ENCODE measurements at places on chromosomes 16 and 17.

DNA sequence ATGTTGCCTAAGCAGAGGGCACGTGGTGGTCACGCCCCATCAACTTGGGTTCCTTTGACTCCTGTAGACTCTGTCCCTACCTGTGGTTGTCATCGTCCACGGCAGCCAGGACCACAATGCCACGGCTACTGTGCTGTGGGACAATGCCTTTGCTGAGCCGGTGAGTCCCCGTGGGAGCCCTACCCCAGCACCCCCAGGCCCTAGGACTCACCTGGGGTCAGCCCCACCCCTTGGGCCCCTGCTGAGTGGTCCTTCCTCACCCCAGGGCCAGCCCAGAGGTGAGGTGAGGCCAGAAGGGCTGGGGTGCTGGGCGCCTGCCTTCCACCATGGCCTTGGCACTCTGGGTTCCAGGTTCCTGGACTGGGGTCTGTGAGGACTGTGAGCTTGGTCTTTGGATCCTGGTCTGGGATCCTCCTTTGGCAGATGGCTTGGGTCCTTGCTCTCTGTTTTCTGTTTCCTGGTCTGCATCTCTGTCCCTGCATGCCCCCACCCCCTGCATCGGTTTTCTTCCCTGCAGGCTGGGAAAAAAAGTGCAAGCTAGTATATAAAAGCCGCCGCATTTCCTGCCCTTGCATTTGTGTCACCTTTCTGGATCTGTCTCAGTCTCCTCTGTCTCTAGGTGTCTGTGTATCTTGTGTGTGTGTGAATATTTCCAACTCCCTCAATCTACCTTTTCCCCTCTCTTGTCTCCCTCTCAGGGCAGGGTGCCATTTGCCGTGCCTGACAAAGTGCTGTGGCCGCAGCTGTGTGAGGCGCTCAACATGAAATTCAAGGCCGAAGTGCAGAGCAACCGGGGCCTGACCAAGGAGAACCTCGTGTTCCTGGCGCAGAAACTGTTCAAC is 17.5 kb downstream of the STAT5A start:
- DNase-seq = no peak

GRCh38 chr17:2613089-2613808 is 19.8 kb downstream of the PAFAH1B1 start:
- no peak for DNase-seq

GRCh38 chr16:73408716-73409115 is 360.8 kb upstream of the ZFHX3 start:
- no peak for DNase-seq

DNA sequence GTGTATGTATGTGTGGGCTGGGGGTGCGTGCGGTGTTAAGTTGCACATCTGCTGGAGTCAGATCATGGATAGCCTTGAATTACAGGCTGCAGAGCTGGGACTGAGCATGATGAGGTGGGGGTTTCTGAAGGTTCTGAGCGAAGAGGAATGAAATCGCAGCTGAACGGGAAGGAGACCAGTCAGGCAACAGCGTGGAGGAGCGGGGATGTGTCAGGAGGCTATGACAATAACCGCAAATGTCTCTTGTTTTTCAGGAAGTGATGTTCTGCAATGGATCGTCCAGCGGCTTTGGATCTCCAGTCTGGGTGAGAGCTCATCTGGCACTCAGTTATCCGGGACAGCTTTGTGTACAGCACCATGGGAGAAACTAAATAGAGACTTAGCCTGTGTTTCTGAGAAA is 20.9 kb downstream of the RGS9 start:
- DNase-seq = no peak

GRCh38 chr16:85327731-85328675 is 215.7 kb upstream of the CIBAR2 start:
- no peak for DNase-seq

GRCh38 chr17:8087075-8087951 is at the start of gene ALOX12B:
Gene ALOX12B, minus strand, starts transcription at chr17:8087716. Its CDS starts 274 bp downstream, at chr17:8087442.
- DNase-seq = no peak

DNA sequence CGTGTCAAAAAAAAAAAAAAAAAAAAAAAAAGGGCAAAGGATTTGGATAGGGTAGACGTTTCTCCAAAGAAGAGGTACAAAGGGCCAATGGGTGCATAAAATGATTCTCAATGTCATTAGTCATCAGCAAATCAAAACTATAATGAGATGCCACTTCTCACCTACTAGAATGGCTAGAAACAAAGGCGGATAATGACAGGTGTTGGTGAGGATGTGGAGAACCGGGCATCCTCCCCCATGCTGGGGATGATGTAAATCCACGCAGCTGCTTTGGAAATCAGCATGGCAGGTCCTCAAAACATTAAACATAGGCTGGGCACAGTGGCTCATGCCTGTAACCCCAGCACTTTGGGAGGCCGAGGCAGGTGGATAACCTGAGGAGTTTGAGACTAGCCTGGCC is 9.4 kb downstream of the ITGAX start:
- DNase-seq = no peak

GRCh38 chr17:16472539-16472938 is 19.5 kb downstream of the LRRC75A start:
- DNase-seq = no peak

GRCh38 chr17:74525465-74525725 is 5.9 kb downstream of the CD300LB start:
- no peak for DNase-seq

- DNase-seq = no peak
Observed at GRCh38 chr17:76833034-76833644, 35.1 kb upstream of the MGAT5B start.

DNA sequence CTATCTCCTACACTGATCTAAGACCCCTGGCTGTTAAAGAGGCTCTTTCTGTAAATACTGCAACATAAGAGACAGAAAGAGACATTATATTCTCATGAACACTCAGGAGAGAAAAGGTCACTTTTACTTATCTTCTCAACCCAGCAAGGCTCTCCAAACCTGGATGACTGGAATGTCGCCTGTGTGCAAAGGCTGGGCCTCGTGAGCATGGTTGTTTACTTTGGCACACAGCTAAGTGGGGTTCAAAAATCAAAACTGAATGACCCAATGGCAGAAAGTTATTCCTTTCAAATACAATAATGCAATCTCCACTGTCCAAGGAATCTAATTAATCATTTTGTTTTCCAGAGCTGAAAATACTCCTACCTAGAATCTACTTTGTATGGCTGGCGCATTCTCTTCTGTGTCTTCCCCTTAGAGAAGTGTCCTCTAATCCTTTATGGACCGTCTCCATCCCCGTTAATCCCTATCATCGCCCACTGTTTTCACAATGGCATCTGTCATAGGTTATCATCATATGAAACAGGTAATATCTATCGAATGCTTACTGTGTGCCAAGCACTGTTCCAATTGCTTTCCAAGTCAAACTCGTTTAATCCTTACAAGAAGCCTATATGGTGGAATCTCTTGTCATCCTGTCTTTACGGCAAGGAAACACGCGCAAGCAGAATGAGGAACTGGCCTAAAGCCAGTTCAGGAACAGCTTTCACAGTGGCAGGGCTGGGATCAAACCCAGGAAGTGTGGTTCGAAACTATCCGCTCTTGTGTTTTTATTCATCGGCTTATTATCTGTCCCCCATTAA is 1.3 kb downstream of the SLX4 start:
- DNase-seq = no peak

- DNase-seq = no peak
Observed at GRCh38 chr16:48609652-48610029, 339 bp downstream of the N4BP1 start.

DNA sequence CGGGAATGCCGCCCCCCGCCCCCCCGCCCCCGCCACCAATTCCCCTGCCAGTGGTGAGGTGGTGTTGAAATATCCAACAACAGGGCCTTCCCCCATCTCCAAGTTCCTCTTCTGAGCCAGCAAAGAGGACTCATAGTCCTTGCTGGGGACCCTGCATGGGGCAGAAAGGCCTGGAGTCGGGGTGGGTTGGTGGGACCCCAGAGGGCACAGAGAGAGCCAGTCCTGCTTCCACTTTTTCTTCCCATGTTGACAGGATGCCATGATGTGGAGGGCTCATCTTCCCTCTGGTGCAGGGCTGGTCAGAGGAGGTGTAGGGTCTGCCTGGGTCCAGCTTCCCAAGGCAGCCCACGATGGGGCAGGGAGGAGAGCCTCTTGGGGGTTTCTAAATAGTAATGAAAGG is 49.0 kb upstream of the PIK3R6 start:
- no peak for DNase-seq

GRCh38 chr17:42101513-42102292 is 3.4 kb upstream of the ZNF385C start:
- DNase-seq = peak; percentile 41

DNA sequence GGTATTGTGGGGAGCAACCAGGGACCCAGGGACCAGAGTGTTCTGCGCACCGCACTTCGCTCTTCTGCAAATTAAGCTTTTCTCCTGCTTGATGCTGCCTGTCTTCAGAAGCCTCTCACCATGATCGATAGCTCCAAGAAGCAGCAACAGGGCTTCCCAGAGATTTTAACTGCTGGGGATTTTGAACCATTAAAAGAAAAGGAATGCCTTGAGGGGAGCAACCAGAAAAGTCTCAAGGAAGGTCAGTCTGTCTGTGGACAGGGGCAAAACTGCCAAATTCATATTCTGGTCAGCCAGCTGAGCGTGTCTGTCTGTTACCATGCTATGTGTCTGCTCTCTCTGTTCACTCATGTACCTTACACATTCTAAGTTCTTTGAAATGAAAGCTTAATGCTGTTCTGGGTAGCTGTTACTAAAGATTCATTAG is 115.7 kb downstream of the MRTFB start:
- DNase-seq = no peak

DNA sequence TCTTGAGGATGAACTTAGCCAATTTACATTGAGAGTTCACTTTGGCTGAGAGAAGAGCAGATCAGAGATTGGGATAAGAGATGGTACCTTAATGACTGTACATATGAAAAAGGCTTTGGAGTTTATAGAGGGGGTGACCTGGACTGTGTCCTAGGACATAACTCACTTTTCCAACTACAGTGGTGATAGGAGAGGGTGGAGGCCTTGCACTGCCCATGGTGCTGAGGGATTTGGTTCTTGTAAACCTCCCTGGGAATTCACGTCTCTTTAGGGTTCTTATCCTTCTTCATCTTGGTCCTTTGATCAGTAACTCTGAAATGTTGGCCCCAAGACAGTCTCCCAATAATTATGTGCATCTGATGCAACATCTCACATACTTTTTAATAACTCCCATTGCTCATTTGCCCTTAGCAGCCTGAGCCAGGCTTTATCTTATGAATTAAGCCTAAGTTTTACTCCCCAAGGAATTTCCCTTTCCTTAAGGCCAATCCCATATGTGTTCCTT is at the start of gene OR4D1:
OR4D1 (plus strand) TSS at position 455 of the 505 bp plus-strand sequence. CDS start 6,770 bp downstream, outside the sequence.
- DNase-seq = no peak

DNA sequence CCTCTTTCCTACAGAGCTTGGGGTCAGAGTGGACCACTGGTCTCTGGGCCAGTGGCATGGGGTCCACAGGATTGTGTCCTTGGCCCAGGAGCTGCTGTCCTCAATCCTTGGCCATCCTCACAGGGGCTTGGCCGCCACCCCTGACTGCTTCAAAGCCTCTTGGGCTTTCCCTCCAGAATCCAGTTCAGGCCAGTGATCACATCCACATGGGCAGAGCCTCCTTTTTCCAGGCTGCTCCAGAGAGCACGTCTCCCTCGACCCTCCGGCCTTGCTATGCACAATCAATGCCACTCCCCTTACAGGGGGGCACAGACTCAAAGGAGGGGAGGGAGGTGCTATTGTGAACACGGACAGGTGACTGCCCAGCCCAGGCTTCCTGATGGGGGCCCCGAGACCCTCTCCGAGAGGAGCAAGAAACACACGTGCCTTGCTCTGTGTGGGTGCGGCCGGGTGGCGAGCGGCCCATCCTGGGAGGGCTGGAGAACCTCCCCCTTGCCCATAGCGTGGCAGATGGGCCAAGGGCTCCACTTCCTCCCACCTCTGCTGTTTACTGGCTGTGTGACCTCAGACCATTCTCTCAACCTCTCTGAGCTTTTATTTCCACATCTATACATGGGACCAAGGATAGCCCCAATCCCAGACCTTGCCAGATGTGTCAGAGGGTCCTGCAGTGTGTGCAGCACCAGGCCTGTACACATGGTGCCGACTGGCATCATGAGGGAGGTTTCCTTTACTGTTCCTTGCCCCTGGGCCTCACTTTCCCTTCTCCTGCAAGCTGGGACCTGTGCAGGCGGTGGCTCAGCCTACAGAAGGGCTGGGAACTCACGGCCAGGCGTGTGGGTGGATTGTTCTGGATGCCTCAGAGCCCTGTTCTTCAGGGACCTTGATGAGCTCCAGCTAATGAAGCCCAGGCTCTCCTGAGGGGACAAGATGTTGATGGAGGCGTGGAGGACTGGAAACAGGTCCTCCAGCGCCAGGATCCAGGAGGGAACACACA is 229.0 kb upstream of the GSE1 start:
- no peak for DNase-seq

DNA sequence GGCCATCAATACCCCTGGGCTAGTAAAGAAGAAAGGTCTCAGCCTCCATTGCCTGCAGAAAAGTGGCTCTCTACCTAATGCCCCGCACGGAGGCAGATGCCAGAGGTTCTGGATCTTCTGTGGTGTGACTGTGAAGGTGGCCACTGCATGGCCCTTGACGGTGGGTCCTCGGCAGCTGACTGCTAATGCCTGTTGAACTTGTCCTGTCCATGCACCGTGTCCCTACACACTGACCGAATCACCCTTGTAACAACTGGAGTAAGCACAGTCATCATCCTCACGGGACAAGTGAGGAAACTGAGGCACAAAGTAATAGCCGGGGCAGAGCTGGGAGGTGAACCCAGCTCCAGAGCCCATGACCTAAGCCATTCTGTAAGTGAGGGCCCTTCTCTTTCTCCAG is 48.8 kb downstream of the MYH11 start:
- DNase-seq = no peak

Measured in stimulated activated CD8-positive, alpha-beta memory T cell treated with anti-CD3 and anti-CD28 coated beads, Interleukin-7, amount 100 ng/mL, for 1 hour (primary cell).